ENCODE measurements at places on chromosomes 2 and 18.

- DNase-seq: no peak
These were observed 88.8 kb downstream of the UXS1 start for GRCh38 chr2:106105151-106105922.

GRCh38 chr18:39990540-39990939 lies 1964.5 kb upstream of the PIK3C3 start:
- no peak for DNase-seq

DNA sequence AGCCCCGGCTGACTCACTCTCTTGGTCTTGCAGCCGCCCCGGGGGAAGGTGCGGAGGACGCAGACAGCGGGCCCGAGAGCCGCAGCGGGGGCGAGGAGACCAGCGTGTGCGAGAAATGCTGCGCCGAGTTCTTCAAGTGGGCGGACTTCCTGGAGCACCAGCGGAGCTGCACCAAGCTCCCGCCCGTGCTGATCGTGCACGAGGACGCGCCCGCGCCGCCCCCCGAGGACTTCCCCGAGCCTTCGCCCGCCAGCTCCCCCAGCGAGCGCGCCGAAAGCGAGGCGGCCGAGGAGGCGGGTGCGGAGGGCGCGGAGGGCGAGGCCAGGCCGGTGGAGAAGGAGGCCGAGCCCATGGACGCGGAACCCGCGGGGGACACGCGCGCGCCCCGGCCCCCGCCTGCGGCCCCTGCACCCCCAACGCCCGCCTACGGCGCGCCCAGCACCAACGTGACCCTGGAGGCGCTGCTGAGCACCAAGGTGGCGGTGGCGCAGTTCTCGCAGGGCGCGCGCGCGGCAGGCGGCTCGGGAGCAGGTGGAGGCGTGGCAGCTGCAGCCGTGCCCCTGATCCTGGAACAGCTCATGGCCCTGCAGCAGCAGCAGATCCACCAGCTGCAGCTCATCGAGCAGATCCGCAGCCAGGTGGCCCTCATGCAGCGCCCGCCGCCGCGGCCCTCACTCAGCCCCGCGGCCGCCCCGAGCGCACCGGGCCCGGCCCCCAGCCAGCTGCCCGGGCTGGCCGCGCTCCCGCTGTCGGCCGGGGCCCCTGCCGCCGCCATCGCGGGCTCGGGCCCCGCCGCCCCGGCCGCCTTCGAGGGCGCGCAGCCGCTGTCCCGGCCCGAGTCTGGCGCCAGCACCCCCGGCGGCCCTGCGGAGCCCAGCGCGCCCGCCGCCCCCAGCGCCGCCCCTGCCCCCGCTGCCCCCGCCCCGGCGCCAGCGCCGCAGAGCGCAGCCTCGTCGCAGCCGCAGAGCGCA lies 12.7 kb downstream of the SALL3 start:
- no peak for DNase-seq

DNA sequence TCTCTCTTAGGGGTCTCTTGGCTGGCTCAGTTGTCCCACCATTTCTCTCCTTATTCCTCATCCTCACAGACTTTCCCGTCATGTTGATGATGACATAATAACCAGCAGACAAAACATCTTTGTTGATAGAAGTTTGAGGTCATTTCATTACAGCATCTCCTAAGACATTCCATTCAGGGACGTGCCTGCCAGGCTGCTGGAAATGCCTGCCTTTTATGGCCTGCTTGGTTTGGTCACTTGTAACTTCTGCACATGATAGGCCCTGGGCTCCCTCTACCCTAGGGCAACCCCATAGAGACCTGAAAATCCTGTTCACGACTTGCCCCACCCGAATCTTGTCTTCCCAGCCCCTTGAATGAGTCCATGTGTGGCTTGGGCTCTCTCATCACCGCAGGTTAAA lies 81.7 kb downstream of the SDC1 start:
- DNase-seq: no peak

DNA sequence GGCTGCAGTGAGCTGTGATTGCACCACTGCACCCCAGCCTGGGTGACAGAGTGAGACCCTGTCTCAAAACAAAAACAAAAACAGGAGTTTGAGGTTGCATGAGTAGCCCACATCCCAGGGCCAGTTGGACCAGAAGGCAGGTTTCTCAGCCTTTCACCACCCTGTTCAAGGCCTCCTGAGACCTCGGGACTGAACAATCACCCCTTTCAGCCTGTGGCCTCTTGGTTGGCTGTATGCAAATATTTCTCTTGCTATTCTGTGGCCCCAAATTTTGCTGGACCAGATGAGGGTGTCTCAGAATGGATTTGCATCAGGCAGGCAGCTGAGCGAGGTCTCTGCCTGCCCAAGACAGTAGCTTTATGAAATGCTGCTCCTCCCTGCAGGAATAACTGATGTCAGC lies 56.9 kb downstream of the DPYSL5 start:
- no peak for DNase-seq

DNA sequence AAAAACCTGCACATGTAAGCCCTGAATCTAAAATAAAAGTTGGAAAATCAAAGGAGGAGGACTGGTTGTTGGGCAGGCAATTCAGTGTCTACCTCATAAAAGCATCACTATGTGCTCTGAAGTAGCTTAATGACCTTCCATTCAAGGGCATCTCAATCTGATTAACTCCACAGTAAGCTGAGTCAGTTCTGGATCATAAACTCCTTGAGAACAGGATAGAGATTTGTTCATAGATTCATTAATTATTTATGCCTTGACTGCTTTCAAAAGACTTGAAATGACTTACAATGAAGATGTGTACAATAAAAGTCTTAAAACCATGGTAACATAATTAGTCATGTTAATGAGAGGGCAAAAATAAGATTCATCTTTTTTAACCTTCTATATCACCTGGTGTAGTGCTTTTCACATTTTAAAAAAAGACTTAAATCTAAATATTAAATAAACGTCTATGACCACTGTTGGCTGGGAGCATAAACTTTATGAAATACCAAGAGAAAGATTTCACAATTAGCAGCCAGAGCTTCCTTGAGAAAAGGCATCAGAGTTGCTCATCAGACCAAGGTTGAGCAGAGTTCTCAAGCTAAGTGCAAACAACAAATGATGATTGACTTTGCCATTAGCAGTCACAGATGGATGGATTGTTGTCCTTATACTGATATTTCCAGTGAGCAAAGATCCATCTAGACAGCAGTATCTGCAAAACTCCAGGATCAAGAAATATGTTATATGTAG lies 237.3 kb upstream of the THUMPD2 start:
- DNase-seq: no peak

DNA sequence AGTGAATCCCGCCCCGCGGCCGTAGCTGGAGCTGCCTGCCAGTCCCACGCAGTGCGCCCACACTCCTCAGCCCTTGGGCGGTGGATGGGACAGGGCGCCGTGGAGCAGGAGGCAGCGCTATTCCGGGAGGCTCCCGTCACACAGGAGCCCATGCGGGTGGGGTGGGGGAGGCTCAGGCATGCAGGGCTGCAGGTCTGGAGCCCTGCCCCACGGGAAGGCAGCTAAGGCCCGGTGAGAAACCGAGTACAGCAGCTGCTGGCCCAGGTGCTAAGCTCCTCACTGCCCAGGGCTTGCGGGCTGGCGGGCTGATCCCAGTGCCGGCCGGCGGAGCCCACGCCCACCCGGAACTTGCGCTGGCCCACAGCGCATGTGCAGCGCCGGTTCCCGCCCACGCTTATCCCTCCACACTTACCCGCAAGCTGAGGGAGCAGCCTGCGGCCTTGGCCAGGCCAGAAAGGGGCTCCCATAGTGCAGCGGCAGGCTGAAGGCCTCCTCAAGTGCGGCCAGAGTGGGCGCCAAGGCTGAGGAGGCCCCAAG lies 1152.8 kb upstream of the CELF4 start:
- no peak for DNase-seq

DNA sequence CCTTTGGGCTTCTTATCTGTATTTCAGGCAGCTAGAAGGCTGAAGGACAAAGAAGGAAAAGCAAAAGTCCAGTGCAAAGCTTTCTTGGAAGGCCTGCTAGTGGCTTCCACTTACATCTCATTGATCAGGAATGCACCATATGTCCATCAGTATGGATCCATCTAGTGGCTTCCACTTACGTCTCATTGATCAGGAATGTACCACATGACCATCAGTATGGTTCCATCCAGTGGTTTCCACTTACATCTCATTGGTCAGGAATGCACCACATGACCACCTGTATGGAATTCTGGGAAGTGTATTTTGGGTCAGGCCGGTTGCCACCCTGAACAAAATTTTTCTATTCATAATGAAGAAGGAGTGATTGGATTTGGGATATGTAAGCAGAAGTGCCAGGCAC lies 70.6 kb downstream of the LYPD6 start:
- DNase-seq: no peak

GRCh38 chr2:27973592-27973991 lies 83.1 kb downstream of the BABAM2 start:
- no peak for DNase-seq

DNA sequence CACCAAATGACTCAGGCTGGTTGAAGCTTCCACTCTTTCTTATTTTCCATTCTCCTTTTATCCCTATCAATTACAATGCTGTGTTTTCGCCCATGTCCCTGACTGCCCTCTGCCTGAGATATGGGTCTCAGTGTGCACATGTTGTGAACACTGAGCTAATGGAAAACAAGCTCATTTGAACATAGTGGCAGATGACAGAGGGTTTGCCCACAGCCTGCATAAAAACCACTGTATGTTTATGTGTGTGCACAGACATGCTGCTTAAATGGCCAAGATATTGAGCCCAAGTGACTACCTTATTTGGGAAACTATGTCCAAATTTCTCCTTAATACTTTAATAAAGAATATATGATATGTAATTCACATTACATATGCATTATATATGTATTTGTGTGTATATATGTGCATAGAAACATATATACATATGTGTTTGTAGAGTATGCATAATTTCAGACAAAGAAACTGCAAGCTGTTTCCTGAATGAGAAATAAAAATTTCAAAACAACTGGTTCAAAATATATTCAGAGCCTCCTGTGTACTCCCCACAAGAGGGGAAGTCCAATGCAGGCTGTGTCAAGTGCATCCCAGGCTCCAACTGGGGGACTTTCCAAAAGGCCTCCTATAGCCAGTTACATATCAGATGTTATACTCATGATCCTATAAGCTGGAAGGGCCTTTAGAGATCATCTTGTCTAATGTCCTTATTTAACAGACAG lies 92.7 kb upstream of the CD302 start:
- DNase-seq: no peak

GRCh38 chr2:95058989-95059641 lies 33.6 kb downstream of the MAL start:
- DNase-seq: no peak

DNA sequence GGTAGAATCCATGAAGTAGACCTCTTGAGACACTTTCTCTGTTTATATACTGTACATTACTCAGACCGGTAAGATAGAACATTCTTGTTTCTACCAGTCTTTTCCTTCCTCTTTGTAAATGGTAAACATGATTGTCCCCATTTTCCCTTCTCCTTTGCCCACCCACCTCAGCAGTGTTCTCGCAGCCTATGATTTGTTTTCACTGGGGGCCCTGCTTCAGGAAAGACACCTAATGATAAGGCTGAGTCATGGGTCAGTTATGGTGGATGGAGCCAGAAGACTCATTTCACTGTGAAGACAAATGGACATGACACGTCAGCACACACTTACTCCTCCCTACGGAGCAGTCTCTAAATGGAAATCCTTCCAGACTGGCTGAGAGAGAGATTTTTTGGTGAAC lies 23.7 kb downstream of the CENPO start:
- no peak for DNase-seq

DNA sequence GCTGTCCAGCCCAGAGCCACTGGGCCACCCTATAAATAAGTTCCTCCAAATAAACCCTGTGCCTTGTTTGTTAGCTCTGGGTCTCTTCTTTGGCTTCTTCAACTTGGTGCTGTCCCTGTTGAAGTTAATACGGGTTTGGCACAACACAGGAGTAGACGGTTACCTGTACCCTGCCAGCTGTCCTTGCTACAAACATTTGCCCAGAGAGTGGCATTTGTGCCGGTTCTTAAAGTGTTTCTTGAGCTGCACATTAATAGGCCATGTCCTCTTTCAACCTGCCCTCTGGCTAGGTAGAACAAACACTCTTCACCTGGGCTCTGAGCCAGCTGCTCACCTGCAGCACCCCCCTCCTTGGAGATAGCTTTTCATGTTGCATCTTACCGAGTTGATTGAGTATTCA lies 139.2 kb downstream of the NEDD4L start:
- no peak for DNase-seq

- DNase-seq: no peak
These were observed 47.8 kb upstream of the DAPL1 start for GRCh38 chr2:158747281-158747680.

DNA sequence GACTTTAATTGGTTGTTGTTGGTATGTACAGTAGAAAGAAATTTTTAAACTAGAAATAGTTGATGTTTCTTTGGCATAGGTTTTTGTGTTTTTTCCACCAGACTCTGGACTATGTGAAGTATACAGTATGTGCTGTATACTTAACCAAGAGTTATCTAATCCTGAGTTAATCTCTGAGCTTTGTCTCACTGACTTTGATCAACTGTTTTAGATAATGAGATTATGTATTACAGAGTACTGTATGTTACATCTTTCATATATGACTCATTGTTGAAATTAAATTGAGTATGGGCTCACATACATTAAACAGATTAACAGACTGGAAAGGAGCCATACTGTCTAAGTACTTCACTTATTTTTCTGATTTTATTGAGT lies 38.0 kb downstream of the ACTR2 start:
- DNase-seq: no peak

GRCh38 chr18:5964108-5964507 lies 68.8 kb upstream of the TMEM200C start:
- DNase-seq: no peak
